Stimulated activated CD4-positive, alpha-beta T cell treated with anti-CD3 and anti-CD28 coated beads, TNF-alpha, amount 100 ng/mL, for 1 hour (primary cell): ENCODE measurements at places on chromosomes 12 and 14.
A peak's percentile ranks its signal among the peaks of the same experiment; 100 is the strongest.

GRCh38 chr14:77043177-77043983 lies 14.9 kb upstream of the IRF2BPL start:
- DNase-seq: no peak

DNA sequence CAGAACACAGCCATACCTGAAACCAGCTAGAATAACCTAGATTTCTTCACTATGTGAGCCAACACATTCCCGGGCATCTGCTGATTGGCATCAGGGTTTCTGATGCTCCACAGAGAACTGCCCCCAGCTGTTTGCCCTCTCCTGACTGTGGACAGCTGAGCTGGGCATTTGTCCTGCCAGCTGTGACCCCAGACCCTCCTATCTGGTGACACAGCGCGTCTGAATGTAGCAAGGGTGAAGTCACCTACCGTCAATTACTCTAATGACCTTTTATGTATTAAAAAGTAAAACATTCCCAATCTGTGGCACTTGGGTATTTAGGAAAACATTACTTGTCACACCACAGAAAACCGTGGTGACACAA lies 29.7 kb upstream of the SFSWAP start:
- DNase-seq: no peak

DNA sequence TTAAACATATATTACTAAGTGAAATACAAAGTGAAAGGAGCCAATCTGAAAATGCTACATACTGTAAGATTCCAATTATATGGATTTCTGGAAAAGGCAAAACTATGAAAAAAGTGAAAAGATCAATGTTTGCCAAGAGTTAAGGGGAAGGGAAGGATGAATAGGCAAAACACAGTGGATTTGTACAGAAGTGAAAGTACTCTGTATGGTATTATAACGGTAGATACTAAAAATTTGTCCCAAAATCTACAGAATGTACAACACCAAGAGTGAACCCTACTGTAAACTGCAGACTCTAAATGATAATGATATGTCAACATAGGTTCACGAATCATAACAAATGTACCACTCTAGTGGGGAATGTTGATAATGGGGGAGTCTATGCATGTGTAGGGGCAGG lies 17.8 kb downstream of the EEA1 start:
- DNase-seq: no peak

GRCh38 chr12:76246611-76247010 lies 101.6 kb downstream of the BBS10 start:
- DNase-seq: no peak

DNA sequence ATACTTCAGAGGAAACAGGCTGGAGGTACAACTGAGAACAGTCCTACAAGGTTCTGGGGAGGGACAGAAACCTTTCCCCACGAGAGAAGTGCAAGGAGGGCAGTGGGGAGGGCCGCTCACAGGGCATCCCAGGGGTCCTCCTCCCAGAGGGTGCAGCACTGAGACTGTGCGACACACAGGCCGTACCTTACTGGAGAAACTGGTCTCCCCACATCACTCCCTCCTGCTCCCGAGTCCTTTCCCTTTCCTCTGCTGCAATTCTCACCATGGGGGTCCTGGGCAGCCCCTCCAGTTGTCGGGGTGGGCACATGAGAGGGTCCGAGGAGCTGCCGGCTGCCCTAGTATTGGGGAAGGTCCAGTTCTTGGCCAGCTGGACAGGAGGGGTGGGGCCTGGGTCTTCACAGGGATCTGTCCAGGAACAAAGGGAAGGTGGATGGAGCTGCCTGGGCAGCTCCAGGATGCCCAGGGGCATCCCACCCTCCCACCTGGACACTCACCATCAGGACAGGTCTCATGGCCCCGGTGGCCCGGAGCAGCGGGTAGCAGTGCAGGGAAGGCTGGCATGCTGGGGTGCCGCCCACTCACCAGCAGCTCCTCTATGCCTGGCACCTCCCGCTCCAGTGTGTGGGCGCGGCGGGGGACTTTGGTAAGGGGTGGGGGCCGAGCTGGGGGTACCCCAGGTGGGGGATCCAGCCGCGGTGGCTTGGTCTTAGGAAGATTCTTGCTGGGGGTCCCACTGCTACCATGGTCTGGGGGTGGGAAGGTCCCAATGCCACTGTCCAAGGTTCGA lies 35.8 kb downstream of the NCKAP5L start:
- DNase-seq: no peak

DNA sequence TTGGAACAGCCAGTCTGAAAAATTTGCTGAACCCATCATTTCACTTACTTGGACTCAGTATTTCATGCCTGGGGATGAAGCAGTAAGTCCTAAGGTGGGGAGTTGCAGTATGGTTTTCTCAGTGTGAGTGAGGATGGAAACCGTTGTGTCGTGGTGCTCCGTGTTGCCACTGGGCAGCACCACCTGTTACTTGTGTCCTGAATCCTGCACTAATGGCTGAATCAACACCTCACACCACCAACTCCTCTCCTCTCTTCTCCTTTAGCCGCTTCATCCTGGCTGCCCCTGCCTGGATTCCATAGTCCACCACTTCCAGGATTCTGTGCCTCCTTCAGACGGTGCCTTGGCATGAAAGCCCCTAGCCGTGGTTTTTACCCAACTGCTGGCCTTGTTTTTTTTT lies 3.0 kb upstream of the EP400 start:
- DNase-seq: no peak

GRCh38 chr14:32508281-32508680 lies 179.2 kb downstream of the AKAP6 start:
- DNase-seq: no peak

DNA sequence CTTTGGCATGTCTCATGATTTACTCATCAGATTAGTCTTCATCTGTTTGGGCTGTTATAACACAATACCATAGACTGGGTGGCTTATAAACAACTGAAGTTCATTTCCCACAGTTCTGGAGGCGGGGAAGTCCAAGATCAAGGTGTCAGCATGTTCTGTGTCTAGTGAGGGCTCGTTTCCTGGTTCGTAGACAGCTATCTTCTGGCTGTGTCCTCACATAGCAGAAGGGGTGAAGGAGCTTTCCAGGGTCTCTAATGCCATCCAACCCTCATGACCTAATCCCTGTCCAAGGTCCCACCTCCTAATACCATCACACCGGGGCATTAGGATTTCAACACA lies 30.8 kb upstream of the NRDE2 start:
- DNase-seq: no peak

DNA sequence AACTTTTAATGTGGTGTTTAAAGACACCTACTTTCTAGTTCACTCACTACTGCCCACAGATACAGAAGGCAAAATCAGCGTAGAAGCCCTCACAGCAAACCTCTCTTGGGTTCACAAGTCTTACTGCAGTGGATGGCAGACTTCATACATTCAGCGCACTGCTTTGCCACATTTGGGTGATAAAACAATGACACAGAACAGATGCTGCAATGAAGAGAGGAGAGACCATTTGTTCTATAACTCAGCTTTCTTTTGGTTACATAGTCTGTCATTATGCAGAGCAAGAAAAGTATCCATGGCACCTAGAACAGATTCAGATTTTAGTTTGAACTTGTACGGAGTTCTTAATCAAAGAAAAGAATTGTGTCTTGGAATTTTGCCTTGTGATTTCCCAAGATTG lies 459.0 kb downstream of the BCAT1 start:
- no peak for DNase-seq

- no peak for DNase-seq
These were observed 10.7 kb downstream of the GPR19 start for GRCh38 chr12:12685305-12685704.

GRCh38 chr12:53205747-53206419 lies 1.2 kb downstream of the ITGB7 start:
- DNase-seq: no peak

- DNase-seq: no peak
These were observed 2.4 kb upstream of the CALCOCO1 start for GRCh38 chr12:53729644-53730043.

DNA sequence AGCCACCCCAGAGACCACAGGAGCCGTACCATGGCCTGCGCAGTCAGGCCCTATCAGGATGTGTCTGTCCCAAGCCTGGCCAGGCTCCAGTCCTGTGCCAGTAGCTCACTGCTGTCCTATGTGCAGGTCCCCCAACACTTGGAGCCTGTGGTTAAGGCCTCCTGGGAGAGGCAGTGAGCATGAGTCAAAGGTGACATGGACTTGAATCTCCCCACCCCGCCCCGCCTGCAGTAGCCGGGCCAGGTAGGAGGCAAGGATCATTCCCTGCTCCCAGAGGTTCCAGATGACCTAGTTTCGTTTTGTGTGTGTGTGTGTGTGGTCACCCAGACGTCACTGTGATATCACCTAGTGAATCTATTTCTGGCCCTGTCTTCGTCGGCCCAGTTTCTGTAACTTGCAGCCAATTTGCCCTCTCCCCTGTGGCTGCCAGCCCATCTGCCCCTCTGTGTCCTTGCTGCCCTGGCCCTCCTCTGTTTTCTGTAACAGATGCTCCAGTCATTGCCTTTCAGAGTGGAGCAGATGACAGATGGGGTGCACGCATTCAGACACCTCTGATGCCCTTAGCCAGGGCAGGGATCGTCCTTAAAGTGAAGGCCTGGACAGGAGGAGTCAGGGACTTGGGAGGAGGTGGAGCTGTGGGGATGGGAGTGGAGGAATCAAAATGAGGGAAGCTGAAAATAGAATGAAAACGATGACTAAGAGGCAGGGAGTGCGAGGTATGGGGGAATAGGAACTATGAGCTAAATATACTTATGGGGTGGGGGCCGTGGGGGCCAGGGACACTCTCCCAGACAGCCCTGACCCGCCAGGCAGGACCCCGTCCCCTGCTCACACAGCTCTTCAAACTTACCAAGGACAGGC lies 37.4 kb downstream of the SLC6A12 start:
- DNase-seq: no peak

DNA sequence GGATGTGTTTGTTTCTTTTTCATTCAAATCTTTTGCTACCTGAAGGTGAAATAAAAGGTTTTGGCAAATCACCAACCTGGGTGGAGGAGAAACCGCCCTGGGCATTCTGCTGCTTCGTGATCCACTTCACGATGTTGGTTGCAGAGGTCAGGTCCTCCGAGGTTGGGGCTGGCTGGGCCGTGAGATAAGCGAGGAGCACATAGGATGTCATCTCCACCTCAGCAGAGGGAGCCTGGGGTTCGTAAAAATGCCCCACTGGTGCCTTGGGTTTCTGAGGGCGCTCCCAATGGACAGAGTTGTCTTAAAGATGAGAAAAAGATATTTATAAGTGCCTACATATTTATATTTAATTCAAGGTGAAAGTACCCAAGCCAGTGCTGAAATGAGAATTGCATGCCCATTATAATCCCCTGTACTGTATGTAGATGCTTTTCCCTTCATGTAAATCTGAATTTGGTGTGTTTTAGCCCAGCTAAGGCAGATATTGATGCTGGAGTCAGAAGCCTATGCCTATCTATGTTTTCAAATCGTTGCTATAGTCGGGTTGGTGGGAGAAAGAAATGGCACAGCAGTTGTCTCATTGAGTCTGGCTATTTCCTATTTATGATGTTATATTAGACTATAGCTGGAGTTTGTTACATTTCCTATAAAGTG lies 41.1 kb downstream of the A2M start:
- DNase-seq: no peak

DNA sequence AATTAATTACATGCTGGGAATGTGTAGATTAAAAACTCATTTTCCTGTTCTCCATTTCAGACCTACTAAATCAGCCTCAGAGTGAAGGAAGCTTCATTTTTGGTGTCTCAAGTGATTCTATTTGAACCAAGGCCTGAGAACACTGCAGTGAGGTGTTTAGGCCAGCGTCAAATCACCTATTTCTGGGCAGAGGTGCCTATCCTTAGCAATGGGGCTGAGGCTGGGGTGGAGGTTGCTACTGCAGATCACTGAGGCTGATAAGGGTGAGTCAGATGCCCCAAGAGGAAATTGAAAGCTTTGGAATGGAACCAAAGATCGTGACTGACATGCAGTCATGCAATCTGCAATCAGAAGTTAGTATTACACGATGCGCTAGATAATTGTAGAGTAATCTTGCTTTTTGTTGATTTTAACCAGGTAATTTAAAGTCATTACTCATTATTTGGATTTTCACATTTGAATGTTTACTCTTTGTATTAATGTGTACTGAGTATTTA lies 4.4 kb downstream of the TXNRD1 start:
- peak; percentile 24 for DNase-seq

- DNase-seq: no peak
These were observed 653.4 kb downstream of the TMEM121 start for GRCh38 chr14:106179761-106180160.

DNA sequence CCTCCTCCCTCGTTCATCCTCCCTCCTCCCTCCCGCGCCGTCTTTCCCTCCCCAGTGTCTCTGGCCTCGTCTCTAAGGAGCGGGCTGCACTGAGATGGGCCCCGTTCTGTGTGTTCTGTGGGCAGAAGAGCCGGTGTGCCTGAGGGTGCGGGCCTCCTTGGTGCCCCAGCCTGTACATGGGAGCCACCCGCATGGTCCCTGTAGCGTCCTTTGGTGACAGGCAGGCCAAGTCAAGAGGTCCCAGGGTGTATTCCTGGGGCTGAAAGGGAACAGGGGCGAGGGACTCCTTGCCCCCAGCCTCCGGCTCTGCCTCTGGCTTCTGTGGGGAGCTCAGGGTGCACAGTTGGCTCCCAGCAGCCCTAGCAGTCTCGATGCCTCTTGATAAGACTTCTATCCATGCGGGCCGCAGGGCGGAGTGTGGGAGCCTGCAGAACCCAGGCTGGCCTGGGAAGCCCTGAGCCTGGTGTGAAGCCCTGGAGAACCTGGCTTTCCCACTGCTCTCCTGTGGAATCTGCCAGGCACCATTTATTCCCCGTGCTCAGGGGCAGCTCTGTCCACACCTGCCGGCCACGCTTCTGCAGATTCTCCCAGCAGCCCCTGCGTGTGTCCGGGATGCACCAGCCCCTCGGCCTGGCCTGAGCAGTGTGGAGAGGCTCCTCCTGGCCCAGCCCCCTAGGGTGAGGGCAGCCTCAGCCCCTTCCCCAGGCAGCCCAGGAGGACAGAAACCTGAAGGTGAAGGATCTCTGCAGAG lies 181.3 kb downstream of the KIF26A start:
- no peak for DNase-seq

DNA sequence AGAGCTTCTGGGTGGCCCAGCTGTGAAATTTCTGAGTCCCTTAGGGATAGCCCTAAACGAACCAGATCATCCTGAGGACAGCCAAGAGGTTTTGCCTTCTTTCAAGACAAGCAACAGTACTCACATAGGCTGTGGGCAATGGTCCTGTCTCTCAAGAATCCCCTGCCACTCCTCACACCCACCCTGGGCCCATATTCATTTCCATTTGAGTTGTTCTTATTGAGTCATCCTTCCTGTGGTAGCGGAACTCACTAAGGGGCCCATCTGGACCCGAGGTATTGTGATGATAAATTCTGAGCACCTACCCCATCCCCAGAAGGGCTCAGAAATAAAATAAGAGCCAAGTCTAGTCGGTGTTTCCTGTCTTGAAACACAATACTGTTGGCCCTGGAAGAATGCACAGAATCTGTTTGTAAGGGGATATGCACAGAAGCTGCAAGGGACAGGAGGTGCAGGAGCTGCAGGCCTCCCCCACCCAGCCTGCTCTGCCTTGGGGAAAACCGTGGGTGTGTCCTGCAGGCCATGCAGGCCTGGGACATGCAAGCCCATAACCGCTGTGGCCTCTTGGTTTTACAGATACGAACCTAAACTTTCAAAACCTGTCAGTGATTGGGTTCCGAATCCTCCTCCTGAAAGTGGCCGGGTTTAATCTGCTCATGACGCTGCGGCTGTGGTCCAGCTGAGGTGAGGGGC lies 38.9 kb downstream of the DAD1 start:
- no peak for DNase-seq
